ENCODE measurements at places on chromosomes 3 and 15. TPM values are rescaled to one million over a fixed set of nuclear protein-coding genes. Genes with fewer than 3 reads are reported as not detected.

SLC51A gene
- 27.2 TPM for total RNA-seq

SPRED1 gene
- 12.9 TPM for total RNA-seq

CLDN18 gene
- 3.1 TPM for total RNA-seq

PARP6 gene
- total RNA-seq: 114 TPM

CSTA gene
- not detected for total RNA-seq

ISLR2 gene
- total RNA-seq: 17.7 TPM

SATB1 gene
- 44.4 TPM for total RNA-seq

SSUH2 gene
- total RNA-seq: 15.0 TPM

ERICH6 gene
- total RNA-seq: 24.0 TPM

SEMA3B gene
- total RNA-seq: 26.7 TPM

CD96 gene
- total RNA-seq: 0.16 TPM

DPPA2 gene
- 10.2 TPM for total RNA-seq

MUC13 gene
- 0.24 TPM for total RNA-seq

MINAR1 gene
- total RNA-seq: 0.62 TPM

GPR27 gene
- total RNA-seq: 30.4 TPM

CHDH gene
- total RNA-seq: 28.1 TPM

ZNF620 gene
- total RNA-seq: 3.7 TPM

DNASE1L3 gene
- total RNA-seq: 3.8 TPM

SEC22A gene
- 52.0 TPM for total RNA-seq

FGF7 gene
- total RNA-seq: 2.8 TPM

APPL1 gene
- 48.5 TPM for total RNA-seq

ITIH1 gene
- 1.8 TPM for total RNA-seq

ZMYND10 gene
- 335 TPM for total RNA-seq

KLHL6 gene
- 1.5 TPM for total RNA-seq

GHSR gene
- 1.2 TPM for total RNA-seq

ANKRD63 gene
- total RNA-seq: 3.1 TPM

ANKDD1A gene
- 34.9 TPM for total RNA-seq

FYCO1 gene
- 21.7 TPM for total RNA-seq

RTP3 gene
- 1.1 TPM for total RNA-seq

SPTBN5 gene
- total RNA-seq: 1.4 TPM

SUSD5 gene
- total RNA-seq: 7.7 TPM

CFAP92 gene
- 26.7 TPM for total RNA-seq

PPM1L gene
- total RNA-seq: 19.6 TPM

APOD gene
- total RNA-seq: 55.0 TPM

NR2E3 gene
- 4.8 TPM for total RNA-seq

UPK1B gene
- total RNA-seq: 0.79 TPM

GPR156 gene
- 5.5 TPM for total RNA-seq

DOCK3 gene
- total RNA-seq: 11.2 TPM

GNL3 gene
- 57.7 TPM for total RNA-seq

THRB gene
- total RNA-seq: 1.3 TPM

GBE1 gene
- 23.5 TPM for total RNA-seq

PLSCR4 gene
- total RNA-seq: 96.3 TPM

TGM5 gene
- total RNA-seq: 0.43 TPM

DPP8 gene
- total RNA-seq: 68.3 TPM

DUOX2 gene
- total RNA-seq: 4.8 TPM

ATP13A5 gene
- 0.16 TPM for total RNA-seq

RPP25 gene
- 15.9 TPM for total RNA-seq

PIF1 gene
- total RNA-seq: 19.1 TPM

ZPLD1 gene
- 0.74 TPM for total RNA-seq

GOLGA8Q gene
- 7.5 TPM for total RNA-seq
